ENCODE measurements at places on chromosomes 2 and 18.

GRCh38 chr2:56505885-56506284 lies 322.1 kb downstream of the CCDC85A start:
- no peak for DNase-seq

GRCh38 chr2:171083451-171083850 lies 77.2 kb downstream of the TLK1 start:
- no peak for DNase-seq

- no peak for DNase-seq
Measured at GRCh38 chr2:47653036-47653435, 129.9 kb upstream of the MSH6 start.

- DNase-seq: no peak
Measured at GRCh38 chr18:62715436-62715758, at the start of gene PHLPP1. Gene PHLPP1, plus strand, starts transcription at chr18:62715541. Its CDS starts 143 bp downstream, at chr18:62715684.

GRCh38 chr2:147614471-147614870 lies 230.4 kb upstream of the ACVR2A start:
- no peak for DNase-seq

DNA sequence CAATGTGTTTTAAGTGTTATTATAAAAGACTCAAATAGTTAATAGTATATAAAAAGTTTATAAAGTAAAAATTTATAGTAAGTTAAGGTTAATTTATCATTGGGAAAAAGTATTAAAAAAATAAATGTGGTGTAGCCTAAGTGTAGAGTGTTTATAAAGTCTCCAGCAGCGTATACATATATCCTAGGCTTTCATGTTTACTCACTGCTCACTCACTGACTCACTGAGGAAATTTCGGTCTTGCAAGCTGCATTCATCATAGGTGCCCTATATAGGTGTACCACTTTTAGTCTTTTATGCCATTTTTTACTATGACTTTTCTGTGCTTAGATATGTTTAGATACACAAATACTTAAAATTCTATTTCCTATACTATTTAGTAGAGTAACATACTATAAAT lies 866.0 kb downstream of the CBLN2 start:
- DNase-seq: no peak

GRCh38 chr2:132652474-132652873 lies 17.5 kb downstream of the LYPD1 start:
- no peak for DNase-seq

- no peak for DNase-seq
Measured at GRCh38 chr2:239693330-239693729, 292.5 kb upstream of the HDAC4 start.

- no peak for DNase-seq
Measured at GRCh38 chr2:100616841-100617390, 54.1 kb downstream of the PDCL3 start.

DNA sequence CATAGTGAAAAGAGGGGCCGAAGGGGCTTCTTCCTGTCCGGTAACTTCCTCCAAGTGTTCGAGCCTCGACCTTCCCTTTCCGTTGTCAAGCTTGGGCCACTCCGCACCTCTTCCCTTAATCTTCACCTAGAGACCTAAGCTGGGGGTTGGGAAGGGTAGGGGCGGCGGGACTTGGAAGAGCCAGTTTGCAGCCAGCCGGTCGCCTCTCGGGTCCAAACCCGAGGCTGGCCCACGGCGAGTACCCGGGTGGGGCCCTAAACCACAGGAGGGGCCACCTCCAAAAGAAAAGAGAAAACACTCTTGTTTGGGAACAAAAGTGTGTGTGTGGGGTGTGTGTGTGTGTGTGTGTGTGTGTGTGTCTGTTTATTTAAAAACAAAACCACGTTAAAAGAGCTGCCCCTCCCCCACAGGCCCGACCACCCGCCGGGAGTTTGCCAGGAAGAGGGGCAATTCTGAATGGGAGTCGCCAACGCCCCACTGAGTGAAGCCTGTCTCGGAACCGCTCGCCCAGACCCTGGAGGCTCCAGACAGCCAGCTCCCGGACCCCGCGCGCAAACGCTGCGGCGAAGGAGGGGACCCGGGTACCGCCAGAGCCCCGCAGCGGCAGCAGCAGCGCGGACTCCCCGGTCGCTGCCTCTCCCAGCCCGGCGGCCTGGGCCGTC lies 488 bp upstream of the RHOB start:
- no peak for DNase-seq

DNA sequence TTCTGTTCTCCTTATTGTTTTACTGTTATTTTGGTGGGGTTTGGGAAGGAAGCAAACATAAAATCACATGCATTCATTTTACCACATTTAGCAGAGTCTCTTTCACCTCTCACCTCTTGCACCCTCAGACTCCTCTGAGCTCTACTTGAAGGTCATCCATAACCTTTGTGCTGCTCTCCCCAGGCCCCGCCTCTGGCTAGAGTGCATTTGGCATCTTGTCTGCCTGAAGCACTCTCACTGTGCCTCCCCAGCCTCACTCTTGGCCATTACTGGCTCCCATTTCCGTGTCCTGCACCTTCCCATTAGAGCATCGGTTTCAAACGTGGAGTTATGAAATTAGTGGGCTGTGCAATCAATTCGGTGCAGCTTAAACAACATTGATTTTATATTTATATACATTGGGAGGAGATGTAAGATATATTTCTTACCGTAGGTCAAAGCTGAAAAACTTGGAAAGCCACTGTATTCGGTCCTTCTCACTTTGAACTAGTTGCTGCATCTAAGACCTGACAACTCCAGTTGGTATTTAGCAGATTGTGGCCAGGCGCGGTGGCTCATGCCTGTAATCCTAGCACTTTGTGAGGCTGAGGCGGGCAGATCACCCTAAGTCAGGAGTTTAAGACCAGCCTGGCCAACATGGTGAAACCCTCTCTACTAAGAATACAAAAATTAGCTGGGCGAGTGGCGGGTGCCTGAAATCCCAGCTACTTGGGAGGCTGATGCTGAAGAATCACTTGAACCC lies 6.9 kb upstream of the ZFAND2B start:
- no peak for DNase-seq

DNA sequence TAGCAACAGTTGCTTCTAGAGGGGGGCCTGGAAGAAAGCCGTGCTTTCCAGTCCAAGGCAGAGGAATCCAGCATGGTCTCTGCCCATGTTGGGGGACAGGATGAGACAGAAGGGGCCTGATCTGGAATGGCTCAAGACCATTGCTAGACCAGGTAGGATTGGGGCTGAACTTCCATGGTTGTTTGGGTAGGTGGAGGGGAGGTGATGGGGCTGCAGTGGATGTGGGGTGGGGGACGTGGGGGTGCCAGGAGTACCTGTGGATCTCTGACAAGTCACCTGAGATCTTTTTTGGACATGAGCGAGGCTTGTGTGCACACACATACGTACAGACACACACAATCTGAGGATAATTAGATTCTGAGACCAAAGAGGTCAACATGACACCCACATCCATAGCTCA lies 228.7 kb upstream of the SKOR2 start:
- DNase-seq: no peak

DNA sequence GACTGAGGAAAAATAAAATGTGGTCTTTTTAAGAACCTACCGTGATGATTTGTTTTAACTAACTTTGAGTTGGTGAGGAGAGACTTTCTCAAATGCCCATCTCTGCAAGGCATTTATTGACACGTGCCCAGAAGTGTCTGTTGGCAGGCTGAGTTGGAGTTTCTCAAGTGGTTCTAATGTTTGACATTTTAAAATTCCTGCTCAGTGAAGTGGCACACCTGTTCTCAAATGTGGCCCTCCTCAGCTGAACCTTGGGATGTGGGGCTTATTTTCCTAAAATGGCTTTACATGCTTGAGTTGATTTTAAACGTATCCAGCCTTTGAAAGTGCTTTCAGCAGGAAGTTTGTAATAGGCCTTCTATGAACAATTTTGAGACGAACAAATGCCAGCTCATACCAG lies 876 bp upstream of the CAVIN2 start:
- DNase-seq: peak; percentile 30

GRCh38 chr2:43837831-43838559 lies 644 bp downstream of the ABCG5 start:
- no peak for DNase-seq

DNA sequence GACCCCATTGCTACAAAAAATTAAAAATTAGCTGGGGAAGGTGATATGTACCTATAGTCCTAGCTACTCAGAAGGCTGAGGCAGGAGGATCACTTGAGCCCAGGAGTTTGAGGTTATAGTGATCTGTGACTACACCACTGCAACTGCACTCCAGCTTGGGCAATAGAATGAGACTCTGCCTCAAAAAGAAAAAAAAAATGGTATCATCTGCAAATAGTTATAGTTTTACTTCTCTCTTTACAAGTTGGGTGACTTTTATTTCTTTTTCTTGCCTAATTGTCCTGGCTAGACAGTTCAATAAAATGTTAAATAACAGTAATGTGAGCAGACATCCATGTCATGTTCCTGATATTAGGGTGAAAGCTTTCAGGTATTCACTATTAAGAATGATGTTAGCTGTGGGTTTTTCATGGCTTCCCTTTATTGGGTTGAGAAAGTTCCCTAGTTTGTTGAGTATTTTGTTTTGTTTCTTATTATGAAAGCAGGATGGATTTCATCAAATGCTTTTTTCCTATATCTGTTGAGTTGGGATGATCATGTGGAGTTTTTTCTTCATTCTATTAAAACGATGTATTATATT lies 24.9 kb upstream of the ACOXL start:
- no peak for DNase-seq

- DNase-seq: no peak
Measured at GRCh38 chr2:29527947-29528346, 393.4 kb downstream of the ALK start.

DNA sequence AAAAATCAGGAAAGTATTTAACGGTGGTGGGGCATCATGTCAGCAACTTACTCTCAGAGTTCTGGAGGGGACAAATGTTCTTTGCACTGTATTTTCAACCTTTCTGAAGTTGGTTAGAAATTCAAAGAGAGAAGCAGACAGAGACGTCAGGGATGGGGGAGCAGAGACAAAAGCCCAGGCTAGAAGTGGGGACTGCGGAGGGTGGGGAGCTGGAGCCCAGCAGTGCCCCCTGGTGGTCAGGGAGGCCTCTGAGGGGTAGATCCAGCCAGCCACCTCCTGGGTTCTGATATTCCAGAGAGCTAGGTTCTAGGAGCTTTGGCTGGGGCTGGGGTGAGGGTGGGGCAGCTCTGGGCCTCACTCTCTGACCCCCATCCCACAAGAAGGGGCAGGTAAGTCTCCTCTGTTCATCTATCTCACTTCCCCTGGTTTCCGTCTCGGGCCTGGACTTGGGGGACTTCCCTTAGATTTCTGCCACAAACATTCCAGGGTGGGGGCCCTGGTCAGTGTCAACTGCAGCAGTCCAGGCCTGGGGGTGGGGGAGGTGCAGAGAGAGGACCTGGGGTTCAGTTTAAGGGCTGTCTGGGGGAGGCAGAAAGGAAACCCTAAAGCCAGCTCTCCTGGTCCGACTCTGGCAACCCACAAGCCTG lies 8.9 kb downstream of the TNS1 start:
- DNase-seq: no peak

Data from NCI-H187 treated with DMSO at 0.1 percent for 48 hours (cell line).